Astrocyte of the cerebellum (primary cell): ENCODE measurements at places on chromosomes 5 and 9.

- DNase-seq, result no peak
Observed at GRCh38 chr5:160850421-160850820, 1.6 kb downstream of the ATP10B start.

GRCh38 chr5:152488869-152489268, 83.8 kb upstream of the NMUR2 start:
- DNase-seq, result no peak

DNA sequence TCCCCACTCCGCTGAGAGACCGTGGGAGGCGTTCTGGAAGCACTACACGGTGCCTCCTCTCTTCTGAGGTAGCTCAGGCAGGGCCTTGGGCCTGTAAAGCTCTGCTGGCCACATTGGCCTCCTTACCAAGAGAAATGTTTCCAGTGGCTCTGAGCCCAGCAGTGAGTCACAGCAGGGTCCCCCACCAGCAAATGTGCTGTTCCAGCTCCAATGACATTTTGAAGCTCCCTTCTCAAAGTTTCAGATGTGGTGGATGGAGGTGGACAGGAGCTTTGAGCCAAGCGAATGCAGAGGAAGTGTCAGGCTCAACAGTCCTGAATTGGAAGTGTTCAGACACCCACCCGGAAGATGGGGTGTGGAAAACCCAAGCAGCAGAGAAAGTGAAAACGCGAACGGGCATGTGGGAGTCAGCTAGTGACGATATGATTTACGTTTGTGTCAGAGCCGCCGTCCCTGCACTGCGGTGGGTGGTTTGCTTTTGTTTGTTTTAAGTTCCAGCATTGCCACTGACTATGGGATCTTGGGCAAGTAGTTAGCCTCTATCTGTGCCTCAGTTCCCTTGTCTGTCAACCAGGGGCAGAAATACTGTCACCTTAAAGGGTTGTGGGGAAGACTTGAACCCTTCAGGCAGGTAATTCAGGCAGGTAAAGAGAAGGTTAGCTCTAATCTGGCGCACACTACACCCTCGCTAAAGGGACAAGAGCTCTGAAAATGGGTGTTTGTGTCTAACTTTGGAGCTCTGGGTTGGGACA, 38.2 kb downstream of the C5orf15 start:
- DNase-seq, result peak; percentile 39

- no peak for DNase-seq
Observed at GRCh38 chr9:95434116-95435073, 82.4 kb downstream of the PTCH1 start.
